AG10803 (cell line): ENCODE measurements at places on chromosomes 6 and 20.

DNA sequence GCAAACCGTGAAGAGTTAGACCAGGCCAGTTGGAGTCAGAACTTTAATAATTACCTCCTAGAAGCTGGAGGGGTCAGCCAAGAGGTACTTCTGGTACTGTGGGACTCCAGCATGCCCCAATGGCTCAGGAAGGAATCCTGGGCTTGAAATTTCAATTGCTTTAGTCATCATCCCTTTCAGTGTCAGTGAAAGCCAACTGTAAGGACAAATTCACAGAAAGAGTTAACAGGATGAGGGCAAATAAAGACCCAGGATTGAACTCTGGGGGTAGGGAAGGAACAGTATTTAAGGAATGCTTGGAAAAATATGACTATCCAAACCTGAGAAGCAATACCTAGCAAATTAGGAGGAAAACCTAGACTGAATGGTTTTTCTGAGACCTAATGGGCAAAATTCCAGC is 735.1 kb upstream of the MARCKS start:
- DNase-seq: peak; percentile 93

- DNase-seq: no peak
These were observed 43.0 kb upstream of the SYNCRIP start for GRCh38 chr6:85685713-85686112.

GRCh38 chr20:58762120-58762519 is 69.5 kb downstream of the NPEPL1 start:
- DNase-seq: no peak

- DNase-seq: no peak
These were observed 216.1 kb downstream of the QKI start for GRCh38 chr6:163630572-163630971.

DNA sequence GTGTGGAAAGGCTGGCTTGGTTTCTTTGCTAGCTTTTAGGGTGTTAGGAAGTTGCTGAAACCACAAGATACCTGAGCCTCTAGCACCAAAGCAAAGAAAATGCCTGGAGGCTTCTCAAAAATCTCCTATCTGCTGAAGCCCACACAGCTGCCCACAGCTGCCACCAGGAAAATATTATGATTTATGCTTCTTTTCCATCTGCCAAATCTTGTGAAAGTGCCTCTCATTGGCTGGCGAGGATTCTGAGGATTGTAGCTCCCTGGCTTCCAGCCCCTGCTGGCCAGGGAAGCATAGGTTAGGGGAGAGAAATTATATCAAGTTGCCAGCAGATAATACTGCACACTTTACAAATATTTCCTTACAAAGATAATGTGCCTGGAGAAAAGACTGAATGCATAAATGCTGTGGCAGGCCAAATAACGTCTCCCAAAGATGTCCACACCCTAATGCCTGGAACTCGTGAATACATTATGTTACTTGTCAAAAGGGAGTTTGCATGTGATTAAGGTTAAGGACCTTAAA is 98.4 kb downstream of the MRPL14 start:
- no peak for DNase-seq
